MM.1S (cell line): ENCODE measurements at places on chromosomes 1 and 21.

GRCh38 chr1:16367968-16368890, 1.2 kb downstream of the SZRD1 start:
- DNase-seq, result peak; percentile 19

DNA sequence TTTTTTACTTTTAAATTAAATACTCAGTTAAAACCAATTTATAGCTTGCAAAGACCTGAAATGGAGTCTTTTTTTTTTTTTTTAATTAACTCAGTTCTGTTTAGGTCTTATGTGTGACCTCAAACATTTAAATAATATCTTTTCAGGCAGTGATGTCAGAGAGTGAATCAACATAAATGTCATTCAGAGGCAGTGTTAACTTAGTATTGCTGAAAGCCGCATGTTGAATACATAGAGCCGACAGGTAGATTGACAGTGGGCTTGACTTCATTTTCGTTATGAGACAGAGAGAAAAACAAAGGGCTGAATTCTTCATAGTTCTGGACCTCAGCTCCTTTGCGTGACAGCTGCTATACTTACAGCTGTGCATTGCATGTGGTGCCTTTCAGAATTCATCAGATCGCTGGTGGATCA, 51.5 kb downstream of the PRDM2 start:
- DNase-seq, result no peak

GRCh38 chr1:8397511-8397910, 79.6 kb downstream of the SLC45A1 start:
- peak; percentile 53 for DNase-seq

DNA sequence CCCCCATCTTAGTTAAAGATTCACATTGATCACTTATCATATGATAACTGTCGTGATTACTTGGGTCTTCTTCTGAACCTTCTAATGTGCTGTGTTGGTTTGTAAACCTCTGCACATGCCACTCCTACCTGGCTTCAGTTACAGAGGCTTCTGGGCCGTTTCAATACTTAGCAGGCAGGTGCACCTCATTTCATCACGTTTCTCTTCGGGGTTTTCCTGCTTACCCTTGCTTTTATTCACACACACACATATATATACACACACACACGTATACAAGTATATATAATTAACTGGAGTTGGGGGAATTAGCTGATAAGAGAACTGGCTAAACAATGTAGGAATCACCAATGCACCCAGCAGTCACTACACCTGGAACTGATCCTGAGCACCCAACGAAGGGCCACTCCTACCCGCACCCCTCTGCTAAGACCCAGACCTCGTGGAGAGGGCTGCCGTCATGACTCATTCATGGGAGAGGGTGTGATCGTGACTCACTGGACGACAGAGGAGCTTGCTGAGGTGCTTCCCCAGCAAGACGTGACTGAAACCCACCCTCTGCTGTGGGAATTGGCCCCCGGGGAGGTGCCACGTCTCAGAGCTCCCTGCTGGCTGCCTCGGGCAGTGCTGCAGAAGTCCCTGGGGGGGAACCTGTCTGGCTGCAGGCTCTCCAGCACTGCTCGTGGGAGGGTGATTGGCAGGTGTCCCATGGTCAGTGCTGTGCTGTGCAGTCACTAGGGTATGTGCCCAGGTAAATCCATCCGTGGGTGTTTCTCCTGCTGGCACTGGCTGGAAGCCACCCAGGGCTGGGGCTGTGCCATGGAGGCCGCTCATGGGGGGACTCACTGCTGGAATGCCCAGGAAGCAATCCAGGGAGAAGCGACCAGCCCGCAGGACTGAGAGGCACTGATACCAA, 166.6 kb downstream of the DYRK1A start:
- no peak for DNase-seq

GRCh38 chr21:37337831-37338230, 28.7 kb upstream of the DYRK1A start:
- no peak for DNase-seq
